ENCODE measurements at places on chromosomes 7 and 10.

- no peak for DNase-seq
Observed at GRCh38 chr10:72229261-72230251, 13.5 kb upstream of the ASCC1 start.

GRCh38 chr7:28065308-28065707 lies 115.3 kb downstream of the JAZF1 start:
- DNase-seq: no peak

GRCh38 chr7:122258971-122259370 lies 45.6 kb downstream of the FEZF1 start:
- no peak for DNase-seq

GRCh38 chr10:83943920-83944319 lies 195.4 kb upstream of the GHITM start:
- DNase-seq: no peak

DNA sequence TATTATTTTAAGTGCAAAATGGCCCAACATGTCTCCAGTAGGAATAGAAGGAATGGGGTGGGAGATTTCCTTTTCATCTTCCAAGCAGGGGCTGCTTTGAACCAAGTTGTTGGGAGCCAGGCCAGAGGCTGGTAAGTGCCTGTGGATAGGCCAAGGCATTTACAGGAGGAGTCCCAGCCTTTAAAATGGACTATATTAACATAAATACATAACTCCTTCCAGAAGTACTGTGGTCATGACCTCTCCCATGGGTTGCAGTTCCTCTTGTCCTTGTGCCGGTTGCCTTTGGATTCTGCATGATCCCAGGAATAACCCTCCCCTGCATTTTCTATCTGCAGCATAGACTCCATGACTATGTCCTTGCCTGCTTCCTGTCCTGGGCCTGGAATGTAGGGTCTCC lies 95.8 kb downstream of the SEC23IP start:
- DNase-seq: no peak

DNA sequence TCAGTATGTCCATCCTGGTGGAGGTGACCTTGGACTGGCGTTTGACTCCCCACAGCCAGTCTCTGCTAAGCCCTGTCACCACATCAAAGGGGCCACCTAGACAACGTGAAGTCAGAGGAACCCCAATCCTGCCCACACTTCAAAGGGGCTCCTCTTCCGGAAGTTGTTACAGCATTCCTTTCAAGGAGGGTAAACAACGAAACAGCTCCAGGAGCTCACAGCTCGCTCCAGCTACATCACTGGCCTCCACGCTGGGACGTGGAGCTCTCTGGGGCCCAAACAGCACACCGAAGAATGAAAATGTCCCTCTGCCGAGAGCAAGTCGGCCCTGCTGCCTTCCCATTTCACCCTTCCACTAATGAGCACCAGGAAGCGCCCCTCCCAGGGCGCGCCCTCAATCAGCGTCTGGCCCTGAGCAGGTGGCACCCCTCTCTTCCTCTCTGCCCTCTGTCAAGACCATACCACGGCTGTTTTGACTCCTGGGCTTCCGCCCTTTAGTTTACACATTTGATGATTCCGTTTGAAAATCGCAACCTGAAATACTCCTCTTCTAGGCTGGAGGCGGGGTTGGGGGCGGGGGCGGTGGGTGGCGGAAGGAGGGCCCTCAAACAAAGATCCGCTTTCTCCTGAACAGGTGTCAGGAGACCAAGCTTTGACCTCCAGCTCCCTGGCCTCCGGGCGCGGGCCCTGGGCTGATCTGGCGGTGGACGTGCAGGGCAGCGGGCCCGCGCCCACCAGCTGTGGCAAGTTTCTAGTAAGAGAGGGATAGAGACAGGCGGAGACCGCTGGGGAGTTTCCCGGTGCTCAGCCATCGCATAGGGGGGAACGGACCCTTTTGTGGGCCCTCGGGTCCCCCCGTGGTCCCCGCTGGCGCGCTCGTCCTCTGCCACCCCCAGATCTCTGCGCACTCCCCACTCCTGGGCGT lies 53.1 kb upstream of the KDM7A start:
- no peak for DNase-seq

DNA sequence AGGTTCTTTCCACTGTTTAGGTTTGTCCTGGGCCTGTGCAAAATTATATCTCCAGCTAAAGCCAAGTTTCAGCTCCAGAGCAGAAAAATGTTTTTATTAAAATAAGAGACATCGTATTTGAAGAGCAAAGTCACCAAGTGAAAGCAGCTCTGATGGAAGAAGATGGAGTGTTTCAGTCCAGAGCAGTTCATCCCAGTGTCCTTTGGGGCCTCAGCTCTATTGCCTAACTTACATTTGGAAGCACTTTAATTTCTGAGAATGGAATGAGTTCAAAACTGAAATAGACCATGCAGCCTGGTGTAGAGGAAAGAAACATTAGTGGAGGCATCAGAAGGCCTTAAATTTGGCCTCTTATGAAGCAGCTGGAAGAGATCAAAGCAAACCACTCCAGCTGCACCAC lies 545.2 kb downstream of the SORCS1 start:
- DNase-seq: no peak

DNA sequence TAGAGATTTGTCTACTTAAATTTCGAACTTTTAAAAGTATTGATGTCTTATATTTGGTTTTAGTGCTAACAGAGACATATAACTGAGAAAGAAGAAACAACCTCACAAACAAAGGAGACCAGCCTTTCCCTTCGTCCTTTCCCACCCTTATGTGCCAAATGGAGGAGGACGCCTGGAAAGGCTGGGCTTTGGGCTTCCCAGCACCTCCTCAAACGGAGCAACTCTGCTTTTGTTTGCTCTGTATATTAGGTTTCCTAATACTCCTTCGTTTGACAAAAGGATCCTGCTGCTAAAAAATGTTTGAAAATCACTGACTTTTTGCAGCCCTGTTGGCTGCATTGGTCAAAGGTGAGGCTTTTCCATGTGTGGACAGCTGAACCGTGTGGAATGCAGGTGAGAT lies 471.8 kb downstream of the SORCS3 start:
- DNase-seq: no peak

DNA sequence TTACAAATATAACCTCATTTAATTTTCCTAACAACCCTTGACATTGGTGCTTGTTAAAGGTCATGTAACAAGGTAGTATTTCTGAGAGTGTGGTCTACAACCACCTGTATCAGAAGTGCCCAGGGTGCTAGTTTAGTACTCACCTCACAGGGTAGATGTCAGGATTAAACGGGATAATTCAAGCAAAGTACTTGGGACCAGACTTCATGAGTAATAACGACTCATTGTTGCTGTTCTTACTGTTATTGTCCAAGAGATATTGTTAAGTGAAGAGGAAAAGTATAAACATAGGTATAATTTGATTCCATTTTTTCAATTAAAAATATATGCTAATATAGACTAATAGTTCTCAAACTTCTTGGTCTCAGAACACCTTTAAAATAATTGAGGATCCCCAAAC lies 179.3 kb downstream of the WNT2 start:
- DNase-seq: peak; percentile 61

DNA sequence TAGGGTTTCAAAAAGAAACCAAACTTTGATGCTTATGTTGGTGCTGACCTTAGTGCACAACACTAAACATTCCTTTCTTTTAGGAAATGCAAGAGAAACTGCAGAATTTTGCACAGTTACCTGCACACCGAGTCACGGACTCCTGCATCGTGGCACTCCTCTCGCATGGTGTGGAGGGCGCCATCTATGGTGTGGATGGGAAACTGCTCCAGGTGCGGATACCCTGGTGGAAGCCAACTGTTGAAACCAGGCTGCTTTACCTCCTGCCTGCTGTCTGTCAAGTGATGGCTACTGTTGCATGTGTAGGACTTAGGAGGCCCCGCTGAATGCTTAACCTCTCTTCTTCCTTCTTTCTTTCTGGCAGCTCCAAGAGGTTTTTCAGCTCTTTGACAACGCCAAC lies 11.7 kb downstream of the CASP2 start:
- no peak for DNase-seq

DNA sequence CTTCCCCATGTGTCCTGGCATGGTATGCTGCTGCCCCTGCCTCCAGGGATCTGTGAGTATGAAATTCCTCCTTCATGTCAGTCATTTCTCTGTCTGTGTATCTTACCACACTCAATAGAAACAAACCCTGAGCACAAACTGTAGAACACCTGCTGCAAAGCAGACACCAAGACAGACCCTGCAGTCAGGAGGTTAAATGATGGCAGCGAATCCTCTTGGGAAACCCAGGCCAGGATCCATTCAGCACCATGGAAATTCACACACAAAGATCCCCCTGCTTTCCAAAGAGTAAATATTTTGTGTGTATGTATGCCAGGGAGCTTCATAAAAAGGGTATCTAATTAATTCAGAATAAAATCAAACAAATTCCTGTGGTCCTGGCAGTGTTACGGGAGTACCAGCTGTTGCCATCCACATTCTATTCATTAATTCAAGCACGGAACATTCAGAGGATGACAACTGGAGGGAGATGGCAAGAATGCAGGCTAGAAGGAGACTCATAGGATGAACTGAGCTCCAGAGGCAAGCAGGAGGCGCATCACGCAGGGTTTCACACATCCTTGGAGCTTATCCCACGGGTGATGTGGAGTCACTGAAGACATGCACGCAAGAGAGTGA lies 14.8 kb downstream of the ITIH5 start:
- DNase-seq: no peak

GRCh38 chr10:95374597-95375209 lies 83.9 kb upstream of the PDLIM1 start:
- peak; percentile 71 for DNase-seq

GRCh38 chr7:76155938-76156337 lies 45.8 kb upstream of the SRRM3 start:
- peak; percentile 24 for DNase-seq

DNA sequence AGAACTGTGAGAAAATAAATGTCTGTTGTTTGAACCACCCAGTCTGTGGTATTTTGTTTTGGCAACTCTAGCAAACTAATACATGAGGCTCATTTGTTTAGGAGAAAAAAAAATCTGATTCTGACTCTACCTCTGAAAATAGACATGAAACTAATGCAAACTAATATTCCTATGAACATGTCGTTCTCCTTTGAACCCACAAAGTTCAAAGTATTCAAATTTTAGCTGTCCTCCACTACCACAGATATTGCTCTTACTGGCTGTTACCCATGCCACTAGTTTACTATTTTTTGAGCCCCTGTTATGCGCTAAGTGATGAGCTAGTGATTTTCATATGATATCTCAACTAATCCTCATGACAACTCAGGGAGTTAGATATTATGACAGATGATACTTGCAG lies 58.8 kb upstream of the ZNF804B start:
- DNase-seq: no peak

GRCh38 chr10:96588616-96589419 lies 2.0 kb upstream of the TM9SF3 start:
- DNase-seq: peak; percentile 34

DNA sequence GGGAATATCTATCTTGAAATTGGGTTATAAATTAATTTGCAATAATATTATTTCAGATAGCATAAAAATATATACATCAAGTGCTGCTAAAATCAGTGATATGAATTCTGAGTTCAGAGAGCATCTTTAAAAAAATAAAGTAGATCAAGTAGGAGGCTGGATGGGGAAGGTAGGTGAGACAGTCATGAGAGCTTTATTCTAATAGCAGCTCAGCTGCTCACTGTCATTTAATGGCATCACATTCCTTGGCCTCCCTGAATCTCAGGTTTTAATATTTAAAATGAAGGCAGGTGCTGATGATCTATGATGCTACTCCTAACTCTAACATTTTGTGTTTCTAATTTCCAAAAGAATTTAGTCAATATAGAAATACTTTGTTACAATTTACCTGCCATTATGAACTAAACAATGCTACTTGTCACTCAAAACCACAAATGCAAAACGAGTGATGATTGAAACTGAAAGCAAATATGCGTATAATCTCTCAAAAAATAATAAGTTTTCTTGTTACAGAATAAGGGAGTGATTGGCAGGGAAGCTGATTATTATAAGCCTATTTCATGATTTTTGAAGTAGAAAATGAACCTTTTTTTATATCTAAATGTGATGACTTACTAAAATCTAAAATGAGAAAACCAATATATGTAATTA lies 147.6 kb upstream of the CSTF2T start:
- DNase-seq: no peak

- DNase-seq: peak; percentile 81
Observed at GRCh38 chr7:84701524-84702306, 485.1 kb downstream of the SEMA3D start.

- no peak for DNase-seq
Observed at GRCh38 chr10:86104156-86104555, 262.4 kb downstream of the GRID1 start.

- DNase-seq: no peak
Observed at GRCh38 chr7:100921039-100921438, 25.4 kb upstream of the ACHE start.

GRCh38 chr7:12638851-12639456 lies 48.5 kb upstream of the ARL4A start:
- peak; percentile 45 for DNase-seq

GRCh38 chr7:23462846-23463245 lies 7.4 kb downstream of the IGF2BP3 start:
- no peak for DNase-seq

- no peak for DNase-seq
Observed at GRCh38 chr7:106294334-106294733, 9.6 kb upstream of the NAMPT start.

- DNase-seq: no peak
Observed at GRCh38 chr10:116766241-116766827, 24.0 kb upstream of the HSPA12A start.

All from HT1080 (cell line).